ENCODE measurements at places on chromosomes 16 and 17.

DNA sequence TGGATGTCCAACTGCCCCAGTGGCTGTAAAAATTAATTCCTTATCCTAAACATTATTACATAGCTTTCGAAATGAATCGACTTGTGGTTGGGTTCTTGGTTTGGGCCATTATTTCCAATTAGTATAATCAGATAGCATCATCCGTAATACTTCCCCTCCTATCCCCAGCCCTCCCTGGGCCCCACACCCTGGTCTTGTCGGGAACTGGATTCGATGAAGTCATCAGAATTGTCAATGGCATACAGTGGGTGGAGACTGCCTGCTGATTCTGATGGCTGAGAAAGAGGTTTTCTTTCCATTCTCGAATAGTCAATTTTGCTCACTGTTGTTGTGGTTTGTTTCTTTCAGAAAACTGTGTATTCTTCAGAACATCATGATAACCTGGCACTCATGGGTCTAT is 395.1 kb downstream of the SEC14L1 start:
- peak; percentile 6 for DNase-seq

GRCh38 chr16:51524070-51524469 is 373.0 kb upstream of the SALL1 start:
- no peak for DNase-seq

DNA sequence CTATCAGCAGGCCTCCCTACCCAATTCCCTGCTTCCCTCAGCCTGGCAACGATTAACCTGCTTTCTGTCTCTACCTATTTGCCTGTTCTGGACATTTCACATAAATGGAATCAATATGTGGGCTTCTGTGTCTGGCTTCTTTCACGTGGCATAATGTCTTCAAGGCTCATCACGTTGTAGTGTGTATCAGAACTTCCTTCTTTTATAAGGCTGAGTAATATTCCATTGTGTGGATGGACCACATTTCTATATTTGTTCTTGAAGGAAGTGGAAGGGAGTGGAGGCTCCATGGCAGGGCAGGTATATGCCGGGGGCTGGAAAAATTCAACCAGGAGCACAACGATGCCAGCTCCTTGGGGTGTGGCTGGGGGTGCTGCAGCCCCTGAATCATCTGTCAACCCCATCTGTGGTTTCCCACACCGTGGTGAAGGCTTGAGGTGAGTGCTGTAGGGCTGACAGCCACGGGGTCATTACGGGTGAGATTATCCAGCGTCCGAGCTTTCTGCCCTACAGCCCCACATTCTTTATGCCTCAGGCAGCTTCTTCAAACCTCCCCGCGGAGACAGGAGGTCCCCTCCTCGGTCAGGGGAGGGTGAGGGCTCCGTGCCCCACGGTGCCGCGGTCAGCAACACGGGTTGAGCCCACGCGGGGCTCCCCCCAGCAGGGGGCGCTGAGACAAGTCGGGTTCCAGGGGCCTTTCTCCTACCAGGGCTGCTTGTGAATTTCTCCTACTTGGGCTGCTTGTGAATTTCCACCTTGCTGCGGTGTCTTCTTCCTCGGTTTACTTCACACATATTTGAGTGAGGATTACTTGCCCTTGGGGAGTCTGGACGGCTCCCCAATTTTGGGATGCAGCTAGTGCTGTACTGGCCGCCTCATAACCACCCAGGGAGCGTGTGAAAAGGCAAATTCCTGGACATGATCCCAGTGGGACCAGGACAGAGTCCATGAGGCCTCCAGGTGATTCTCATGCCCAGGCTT is 18.3 kb upstream of the WFIKKN2 start:
- DNase-seq: peak; percentile 24

DNA sequence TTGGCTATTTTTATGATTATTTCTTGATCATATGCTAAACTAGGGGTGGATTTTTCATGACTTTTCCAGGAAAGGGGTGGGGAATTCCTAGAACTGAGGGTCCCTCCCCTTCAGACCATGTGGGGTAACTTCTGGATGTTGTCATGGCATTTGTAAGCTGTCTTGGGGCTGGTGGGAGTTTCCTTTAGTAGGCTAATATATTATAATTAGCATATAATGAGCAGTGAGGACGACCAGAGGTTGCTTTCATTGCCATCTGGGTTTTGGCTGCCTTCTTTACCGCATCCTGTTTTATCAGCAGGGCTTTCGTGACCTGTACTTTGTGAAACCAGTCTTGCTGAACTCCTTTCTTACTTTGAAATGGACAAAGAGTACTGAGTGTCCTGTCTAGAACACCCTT is 40.4 kb upstream of the ABCA5 start:
- DNase-seq: peak; percentile 2

DNA sequence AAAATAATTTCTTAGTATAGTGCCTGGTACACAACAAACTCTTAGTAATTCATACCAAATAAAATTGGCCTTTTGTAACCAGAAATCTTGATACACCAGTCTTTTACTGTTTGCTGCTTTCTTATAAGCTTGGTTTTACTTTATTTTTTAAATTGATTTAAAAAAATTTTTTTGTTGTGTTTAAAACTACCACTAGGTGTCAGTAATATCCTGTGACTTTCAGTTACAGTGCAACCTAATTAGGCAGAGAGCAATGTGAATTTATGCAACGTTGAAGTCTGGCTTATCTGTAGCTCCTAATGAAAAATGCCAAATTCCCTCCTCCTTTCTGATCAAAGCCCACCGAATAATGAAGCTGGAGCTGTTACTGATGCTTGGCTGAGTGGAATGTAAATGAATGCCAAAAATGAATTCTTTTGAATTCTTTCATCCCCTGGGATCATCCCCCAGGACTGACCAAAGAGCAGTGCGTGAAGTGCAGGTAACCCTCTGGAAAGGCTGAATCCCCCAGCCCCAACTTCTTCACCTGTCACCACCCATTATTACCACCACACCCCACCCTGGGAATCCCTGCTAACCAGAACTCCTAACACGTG is 3.8 kb downstream of the ERCC4 start:
- DNase-seq: peak; percentile 66

GRCh38 chr17:82832881-82833475 is 6.8 kb downstream of the ZNF750 start:
- DNase-seq: no peak
